ENCODE measurements at places on chromosomes 13 and 19.

GRCh38 chr19:3986260-3987041 lies 1.2 kb upstream of the EEF2 start:
- DNase-seq = no peak

- DNase-seq = peak; percentile 69
Measured at GRCh38 chr13:44904967-44905366, 84.3 kb downstream of the NUFIP1 start.

DNA sequence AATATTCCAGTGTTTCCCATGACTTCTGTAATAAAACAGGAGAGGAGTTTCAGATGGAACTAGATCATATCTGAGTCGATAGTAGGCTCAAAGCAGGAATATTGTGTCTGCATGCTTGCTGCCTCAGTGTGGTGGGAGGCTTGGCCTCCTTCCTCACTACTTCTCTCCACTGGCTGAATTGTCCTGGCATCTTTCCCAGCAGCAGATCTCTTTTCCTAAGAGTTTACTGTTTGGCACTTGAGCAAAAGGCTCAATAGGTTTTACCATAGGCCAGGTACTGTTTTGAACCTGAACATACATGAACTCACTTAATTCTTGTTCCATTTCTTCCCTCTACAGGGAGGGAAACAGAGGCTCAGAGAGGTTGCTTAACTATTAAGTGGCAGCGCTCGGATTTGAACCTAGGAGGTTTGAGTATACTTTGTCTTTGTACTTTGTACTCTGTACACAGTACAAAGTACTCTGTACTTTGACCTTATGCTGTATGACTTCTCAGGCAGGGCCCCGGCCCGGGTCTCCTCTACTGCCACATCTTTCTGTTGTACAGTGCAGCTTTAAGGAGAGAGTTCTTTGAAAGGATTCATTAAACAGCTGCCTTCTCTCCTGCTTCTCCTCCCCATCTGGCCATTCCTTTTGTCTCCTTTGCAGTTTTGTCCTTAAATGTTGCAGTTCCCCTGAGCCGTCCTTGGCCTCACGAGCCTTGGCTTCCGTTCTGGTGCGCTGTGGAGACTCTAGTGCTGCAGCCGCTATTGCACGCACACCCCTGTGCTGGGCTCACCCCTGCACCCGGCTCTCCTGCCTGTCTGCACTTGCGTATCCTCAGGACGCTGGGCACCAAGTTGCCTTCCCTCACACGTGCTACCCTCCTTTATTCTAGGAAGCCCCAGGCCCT lies 8.1 kb downstream of the B3GLCT start:
- DNase-seq = peak; percentile 61

GRCh38 chr19:718991-719512 lies 10.3 kb downstream of the PALM start:
- peak; percentile 87 for DNase-seq

DNA sequence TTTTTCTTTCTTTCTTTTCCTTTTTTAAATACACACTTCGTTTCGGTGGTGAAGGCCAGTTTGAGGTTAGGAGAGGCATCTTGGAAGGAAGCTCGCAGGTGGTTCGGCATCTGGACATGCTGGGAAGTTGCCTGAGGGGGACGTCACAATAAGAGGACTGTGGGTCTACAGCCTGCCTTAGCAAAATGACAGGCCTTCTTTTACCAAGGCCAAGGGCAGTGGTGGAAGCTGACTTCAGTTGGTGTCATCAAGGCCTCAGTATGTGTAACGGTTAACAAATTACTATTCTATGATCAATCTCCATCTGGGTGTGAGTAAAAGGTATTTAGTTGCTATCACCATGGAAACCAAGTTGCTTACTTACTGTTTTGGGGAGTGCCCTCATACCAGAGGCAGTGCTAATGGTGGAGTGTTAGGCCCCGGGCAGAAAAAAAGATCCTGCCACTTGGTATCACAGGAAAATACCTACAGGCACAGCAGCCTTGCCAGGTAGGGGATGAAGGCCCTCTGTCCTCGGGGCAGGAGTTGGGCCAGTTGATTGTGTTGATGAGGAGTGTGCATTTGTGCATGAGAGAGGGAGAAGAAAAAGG lies 10.3 kb downstream of the ACTN4 start:
- DNase-seq = no peak

DNA sequence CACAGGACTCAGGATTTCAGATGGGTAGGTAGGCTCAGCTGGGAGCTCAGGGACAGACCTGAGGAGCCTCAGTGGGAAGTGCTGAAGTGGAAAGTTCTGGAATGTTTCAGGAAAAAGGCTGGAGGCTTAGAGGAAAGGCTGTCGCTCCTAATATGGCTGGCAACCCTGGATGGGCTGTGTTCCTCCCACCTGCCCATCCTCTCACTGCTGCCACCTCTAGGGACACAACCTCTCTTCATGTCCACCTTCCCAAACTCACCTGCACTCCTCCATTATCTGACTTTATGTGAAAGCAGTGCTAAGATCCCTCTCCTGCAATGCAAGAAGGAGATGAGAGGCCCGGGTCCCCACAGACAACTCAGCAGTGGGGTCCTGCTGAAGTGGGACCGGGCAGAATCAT lies 5.8 kb upstream of the CEACAM21 start:
- DNase-seq = no peak
